NCI-H187 (cell line): ENCODE measurements at places on chromosomes 4 and X.

- DNase-seq, result no peak
These were observed 411.2 kb downstream of the SPOCK3 start for GRCh38 chr4:166823126-166823525.

- no peak for DNase-seq
These were observed at the start of gene CDK16 for GRCh38 chrX:47218280-47218919. Gene CDK16 (plus strand): TSS chrX:47218681. CDS start chrX:47223558, 4,877 bp downstream.

DNA sequence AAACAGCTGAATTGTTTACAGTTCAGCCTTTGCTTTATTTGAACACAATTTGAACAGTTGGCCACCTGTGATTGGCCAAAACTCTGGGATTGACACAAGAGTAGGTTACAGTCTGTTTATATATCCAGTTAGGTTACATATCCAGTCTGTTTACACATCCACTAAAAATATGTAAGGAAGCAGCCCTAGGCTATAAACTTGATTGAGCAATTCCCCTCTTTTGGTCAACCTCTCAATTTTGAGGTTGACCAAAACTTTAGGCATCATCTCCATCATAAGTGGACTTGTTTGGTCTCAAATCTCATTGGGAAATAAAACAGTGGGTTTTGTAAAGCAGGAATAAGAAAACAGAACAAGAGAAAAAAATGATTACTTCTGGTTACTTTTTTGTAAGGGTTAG lies 190.8 kb downstream of the SPATA18 start:
- no peak for DNase-seq

- no peak for DNase-seq
These were observed 31.1 kb downstream of the OCIAD1 start for GRCh38 chr4:48862038-48862437.

- DNase-seq, result no peak
These were observed 28.1 kb downstream of the ADAM29 start for GRCh38 chr4:174946246-174946645.

DNA sequence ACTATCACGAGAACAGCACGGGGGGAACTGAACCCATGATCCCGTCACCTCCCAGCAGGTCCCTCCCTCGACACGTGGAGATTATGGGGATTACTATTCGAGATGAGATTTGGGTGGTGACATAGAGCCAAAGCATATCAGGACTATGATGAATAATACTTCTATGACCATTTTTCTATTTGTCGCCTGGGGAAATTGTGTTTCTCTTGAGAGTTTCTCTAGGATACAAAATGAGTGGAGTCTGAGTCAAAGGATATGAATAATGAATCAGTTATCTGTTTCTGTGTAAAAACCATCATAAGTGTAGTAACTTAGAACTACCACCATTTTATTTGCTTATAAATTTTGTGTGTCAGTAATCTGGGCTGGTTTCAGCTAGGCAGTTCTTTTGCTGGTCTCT lies 533.0 kb upstream of the ARX start:
- DNase-seq, result no peak

- no peak for DNase-seq
These were observed 220.6 kb upstream of the S100G start for GRCh38 chrX:16429406-16429805.

GRCh38 chr4:38669208-38669607 lies 5.2 kb downstream of the KLF3 start:
- DNase-seq, result no peak

DNA sequence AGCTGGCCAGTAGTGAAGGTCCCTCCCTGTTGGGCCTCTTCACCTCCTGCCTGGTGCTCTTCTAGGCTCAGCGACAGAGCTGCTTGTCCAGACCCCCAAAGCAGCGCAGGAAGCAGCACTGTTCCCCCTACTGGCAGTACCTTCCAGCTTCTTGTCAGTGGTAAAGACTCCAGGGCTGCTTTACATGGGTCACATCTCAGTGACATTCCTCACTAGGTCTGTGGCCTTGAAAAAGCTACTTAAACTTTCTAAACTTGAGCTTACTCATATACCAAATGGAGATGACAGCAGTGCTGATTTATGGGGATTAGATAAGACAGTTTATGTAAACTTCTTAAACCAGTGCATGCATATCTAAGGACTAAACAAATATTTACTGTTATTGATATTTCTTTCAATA lies 117.3 kb downstream of the FAT4 start:
- DNase-seq, result no peak

DNA sequence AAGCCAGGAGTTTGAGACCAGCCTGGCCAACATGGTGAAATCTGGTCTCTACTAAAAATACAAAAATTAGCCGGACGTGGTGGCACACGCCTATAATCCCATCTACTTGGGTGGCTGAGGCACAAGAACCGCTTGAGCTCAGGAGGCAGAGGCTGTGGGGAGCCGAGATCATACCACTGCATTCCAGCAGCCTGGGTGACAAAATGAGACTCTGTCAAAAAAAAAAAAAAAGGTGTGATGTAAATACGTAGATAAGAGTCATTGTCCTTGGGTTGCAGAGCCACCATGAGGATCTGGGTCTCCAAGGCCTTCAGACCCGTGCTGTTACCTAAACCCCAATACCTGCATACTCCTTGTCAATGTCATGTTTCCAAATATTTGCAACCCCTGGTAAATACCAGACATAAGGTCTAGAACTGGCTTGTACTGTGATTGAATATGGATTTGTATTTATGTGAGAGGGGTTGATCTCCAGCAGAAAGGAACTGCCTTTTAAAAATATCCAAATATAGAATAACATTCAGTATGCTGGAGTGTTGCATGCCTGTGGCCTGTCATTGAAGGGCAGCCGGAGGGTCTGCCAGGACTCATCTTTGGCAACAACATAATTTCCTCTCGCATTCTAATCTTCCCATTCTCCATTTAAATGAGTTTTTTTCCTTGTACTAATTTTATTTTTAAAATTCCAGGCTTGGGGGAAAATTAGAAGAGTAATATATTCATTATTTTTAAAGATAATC lies 40.4 kb downstream of the ATXN3L start:
- DNase-seq, result no peak
